ELF-1 (cell line): ENCODE measurements at places on chromosomes 12 and 14.

DNA sequence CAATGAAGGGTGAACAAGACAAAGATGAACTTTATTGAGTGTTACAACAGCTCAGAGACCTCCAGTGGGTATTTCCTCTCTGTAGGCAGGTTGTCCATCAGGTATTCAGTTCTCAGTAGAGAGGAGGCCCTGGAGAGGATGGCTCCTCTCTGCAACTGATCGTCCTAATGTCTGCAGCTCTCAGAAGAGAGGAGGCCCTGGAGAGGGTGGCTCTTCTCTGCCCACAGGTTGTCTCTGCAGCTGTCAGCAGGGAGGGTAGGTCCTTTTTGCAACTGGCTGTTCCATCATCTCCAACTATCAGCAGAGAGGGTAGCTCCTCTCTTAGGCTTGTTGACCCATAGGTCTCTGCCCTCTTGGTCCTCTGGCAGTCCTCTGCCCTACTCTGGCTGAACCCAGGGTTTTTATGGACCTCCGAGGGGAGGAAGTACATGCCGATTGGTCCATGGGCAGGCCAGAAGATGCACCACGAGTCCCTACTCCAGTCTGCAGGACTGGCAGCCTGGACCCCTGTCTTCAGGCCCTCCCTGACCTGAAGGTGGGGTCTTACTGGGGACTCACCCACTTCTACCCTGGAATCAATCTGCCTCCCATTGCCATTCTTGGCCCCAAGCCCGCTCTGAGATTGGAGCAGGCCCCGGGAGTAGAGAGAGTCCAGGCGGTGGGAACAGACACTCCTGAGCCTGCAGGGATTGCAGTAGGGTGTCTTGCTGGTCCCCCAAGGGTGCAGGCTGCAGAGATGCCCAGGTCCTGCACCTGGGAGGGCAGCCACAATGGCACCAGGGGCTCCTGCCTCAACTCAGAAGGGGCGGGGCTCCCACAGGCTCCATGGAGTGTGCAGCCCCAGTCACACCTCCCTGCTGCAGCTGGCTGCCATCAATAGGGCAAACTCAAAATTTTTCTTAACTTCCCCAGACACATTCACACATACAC is 2.3 kb downstream of the TMEM116 start:
- DNase-seq, result no peak

DNA sequence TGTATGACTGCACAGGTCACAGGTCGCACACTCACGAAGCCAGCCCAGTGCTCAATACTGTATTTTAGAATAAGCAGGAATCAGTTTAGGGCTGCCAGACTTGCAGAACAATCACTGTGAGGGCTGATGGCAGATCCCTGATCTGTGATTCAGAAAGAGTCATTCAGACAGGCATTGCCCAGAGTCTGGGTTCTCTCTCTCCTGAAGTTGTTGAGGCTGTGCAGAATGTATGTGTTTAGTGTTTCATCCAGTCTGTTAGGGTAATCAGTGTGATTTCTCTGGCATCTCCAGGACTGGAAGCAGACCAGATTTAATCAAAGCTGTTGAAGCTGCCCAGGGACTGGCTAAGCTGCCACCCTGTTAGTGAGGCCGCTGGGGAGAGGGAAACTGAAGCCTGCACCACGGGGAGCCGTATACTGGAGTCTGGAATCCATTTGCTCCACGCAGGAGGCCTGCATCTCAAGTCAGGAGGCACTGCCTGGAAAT is 69.3 kb downstream of the ETV6 start:
- DNase-seq, result peak; percentile 53

DNA sequence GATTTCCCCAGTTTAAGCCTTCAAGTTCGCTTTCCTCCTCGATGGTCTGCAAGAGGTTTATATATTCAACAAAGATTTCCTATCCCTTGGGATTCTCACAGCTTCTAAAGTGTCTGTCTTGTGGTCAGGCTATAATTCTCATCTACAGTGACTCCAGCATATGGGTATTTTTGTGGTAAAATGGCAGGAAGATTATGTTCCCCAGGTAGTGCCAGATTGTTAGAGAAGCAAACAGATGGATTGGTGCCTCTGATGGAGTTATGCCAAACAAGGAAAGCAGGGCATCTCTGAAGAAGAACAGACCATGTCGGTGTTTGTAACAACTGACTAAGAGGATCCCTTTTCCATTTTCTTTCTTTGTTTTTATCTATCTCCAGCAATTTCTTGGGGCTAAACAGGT is 5.5 kb upstream of the CCDC175 start:
- no peak for DNase-seq

GRCh38 chr14:88864198-88864597 is 39.7 kb downstream of the TTC8 start:
- no peak for DNase-seq

GRCh38 chr14:106790189-106791036 is 1264.0 kb downstream of the TMEM121 start:
- DNase-seq, result peak; percentile 20

- DNase-seq, result no peak
Observed at GRCh38 chr12:127147724-127148123, 1119.2 kb upstream of the TMEM132C start.

GRCh38 chr12:78040111-78040510 is 209.4 kb downstream of the NAV3 start:
- DNase-seq, result no peak

- DNase-seq, result no peak
Observed at GRCh38 chr12:107418981-107419380, 266.6 kb upstream of the PWP1 start.

- peak; percentile 56 for DNase-seq
Observed at GRCh38 chr12:124862768-124863415, 772 bp downstream of the SCARB1 start.

DNA sequence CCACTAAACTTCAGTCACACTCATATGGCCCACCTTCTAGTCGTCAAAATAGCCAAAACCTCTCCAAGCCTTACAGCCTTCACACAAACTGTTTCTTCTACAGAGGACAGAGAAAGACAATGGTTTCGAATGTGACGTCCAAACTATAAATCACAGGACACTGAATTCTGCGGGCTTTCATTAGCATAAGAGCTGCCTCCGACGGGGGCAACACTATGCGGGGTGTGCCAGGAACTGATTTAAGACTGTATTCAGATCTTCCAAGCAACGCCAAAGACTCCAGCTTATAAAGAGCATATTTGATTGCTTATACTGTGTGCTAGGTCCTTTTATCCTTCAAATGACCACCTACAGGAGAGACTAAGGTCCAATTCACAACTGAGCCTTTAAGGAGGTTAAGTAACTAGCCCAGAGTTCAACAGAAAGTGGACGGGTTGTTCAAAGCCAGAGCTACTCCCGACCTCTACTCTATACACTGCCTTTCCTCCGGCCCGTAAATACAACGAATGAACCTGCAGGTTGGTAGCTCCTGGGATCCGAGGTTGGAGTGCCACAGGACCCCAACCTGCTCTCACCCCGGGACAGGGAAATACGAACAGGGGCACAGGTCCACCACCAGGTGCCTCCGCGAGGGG is 575 bp downstream of the L2HGDH start:
- no peak for DNase-seq

- peak; percentile 58 for DNase-seq
Observed at GRCh38 chr12:40622246-40622838, 69.9 kb upstream of the CNTN1 start.

DNA sequence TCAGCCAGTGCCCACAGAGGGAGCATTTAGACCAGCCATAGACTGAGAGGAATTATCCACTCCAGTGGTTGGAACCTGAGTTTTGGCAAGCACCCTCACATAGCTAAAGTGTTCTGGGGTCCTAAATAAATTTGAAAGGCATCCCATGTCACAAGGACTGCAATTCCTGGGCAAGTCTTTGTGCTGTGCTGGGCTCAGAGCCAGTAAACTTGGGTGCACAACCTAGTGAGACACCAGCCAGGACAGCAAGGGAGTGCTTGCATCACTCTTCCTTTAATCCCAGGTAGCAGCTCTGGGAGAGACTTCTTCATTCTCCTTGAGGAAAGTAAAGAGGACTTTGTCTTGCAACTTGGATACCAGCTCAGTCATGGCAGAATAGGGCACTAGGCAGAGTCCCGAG is 142.0 kb upstream of the FSCB start:
- DNase-seq, result no peak

DNA sequence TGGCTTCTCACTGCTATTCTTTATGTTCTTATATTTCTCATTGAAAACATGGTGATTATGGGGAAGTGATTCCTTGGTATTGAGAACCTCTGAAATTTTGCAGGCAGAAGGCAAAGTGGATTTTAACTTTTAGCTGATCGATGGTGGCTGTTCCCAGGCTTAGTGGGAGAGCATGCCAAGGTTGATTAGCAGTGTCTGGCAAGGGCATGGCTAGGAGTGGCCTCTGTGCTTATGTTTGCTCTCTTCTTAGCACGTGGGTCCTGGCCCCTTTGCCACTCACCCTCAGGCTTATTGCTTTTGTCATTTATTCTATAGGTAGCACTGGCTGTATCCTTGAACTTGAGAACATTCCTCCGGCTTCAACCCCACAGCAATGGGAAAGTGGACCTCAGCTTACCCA is 2.1 kb downstream of the MVK start:
- no peak for DNase-seq

- no peak for DNase-seq
Observed at GRCh38 chr12:52524898-52525591, 4.9 kb upstream of the KRT5 start.

DNA sequence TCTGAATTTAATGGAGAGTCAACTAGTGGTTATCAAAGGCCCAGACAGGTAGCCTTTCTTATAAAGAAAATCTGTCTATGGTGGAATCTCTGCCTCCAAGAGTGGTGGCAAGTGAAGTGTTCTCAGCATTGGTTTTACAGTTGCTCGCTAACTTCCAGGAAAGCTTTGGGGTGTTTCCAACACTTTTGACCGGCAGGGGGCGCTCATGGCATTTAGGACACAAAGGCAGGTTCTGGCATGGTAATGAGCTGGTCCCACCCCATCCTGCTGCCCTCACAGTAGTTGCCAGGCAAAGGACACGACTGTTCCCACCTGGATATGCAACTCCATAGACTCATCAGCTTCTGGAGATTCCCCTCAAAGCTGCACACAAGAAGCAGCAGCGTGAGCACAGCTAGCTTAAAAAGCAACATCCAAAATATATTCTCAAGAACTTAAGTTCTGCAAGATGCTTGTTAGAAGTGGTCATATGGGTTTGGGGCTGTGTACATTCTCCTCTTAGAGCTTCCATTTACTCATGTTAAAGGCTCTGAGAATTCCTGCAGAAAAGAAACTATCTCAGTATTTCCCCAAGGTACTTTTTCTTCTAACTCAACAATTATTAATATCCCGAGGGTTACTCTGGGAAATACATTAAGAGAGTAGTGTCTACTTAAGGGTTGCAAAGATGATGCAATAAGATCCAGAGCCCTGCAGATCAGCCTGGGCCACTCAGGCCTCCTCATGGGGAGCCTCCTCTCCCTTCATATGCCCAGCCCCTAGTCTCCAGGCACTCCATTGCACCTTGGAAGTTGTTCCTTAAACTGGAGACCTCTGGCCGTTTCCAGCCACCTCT is 14.8 kb downstream of the PROX2 start:
- DNase-seq, result peak; percentile 92

GRCh38 chr12:32365473-32366064 is 33.8 kb upstream of the FGD4 start:
- peak; percentile 70 for DNase-seq

- DNase-seq, result peak; percentile 26
Observed at GRCh38 chr12:27968972-27969623, 3.4 kb downstream of the PTHLH start.

DNA sequence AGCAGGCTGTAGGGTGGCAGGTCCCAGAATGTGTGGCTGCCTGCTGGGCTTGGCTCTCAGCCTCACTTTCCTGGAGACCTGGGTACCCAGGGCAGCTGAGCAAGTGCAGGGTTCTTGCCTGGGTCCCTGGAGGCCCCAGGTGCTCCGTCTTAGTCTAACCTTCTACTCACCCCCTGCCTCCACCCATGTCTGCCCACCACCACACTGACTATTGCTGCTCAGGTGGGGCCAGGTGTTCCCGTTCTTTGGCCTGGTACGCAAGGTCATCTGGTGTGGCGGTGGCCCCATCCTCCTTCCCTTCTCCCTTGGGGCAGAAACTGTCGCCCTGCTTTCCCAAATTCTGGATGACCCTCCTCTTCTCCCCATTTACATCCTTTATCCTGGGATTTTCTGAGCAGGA is 319.9 kb downstream of the TMEM121 start:
- DNase-seq, result no peak

DNA sequence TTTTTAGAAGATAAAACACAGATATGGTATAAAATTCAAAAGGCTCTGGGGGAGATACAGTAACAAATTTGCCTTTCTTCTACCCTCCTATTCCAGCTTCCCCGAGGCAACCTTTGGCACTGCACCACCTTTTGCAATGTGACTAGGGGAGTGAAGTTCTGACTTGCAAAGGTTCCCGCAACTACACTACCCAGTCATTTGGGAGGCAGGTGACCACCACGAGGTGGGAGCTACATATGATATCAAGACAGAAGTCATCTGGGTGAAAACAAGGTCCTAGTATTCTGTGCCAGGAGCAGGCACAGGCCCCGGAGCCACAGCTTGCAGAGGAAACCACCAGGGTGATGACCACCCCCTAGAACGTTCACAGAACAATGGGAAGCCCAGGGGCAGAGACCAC is 141.5 kb downstream of the TTC7B start:
- no peak for DNase-seq

- DNase-seq, result peak; percentile 32
Observed at GRCh38 chr12:104694161-104694560, 237.4 kb downstream of the CHST11 start.

- no peak for DNase-seq
Observed at GRCh38 chr14:50560931-50561285, 963 bp downstream of the ATL1 start.

DNA sequence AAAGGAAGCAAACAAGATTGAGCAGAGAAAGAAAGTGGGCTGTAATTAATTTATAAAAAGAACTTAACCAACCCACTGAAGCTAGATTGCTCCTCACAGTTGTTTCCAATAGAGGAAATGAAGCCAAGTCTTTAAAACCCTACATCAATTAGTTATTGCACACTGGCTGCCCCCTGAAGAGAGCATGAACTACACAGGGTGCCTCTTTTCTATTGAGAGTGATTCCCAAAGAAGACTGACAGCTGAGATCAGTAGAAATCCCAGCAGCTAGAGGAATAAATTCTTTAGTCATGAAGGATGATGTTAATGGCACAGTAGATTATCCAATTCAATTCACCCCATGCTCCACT is 8.6 kb upstream of the USP15 start:
- no peak for DNase-seq

DNA sequence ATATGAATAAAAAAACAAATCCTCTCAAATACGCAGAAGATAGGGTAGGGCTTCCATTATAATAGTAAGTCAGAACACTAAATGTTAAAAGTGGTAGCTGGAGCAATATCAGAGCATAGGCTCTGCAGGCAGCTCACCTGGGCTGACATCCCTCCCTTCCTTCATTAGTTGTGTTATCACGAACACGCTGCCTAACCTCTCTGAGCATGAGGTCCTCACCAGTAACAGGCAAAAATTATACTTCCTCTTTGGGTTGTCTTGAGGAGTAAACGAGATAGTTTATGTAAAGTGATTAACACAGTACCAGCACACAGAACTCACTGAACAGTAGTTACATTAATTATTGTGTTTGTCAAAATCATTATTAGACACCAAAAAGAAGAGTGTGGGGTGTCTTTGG is 154.3 kb downstream of the STXBP6 start:
- DNase-seq, result no peak

- DNase-seq, result no peak
Observed at GRCh38 chr12:43277651-43278540, 274.1 kb downstream of the ADAMTS20 start.

- peak; percentile 45 for DNase-seq
Observed at GRCh38 chr14:93160353-93160801, 24.3 kb downstream of the MOAP1 start.

GRCh38 chr14:84254290-84254689 is 1275.7 kb upstream of the FLRT2 start:
- peak; percentile 67 for DNase-seq

- DNase-seq, result no peak
Observed at GRCh38 chr14:54394596-54394995, 2.2 kb upstream of the CDKN3 start.
